ENCODE measurements at places on chromosomes 1 and 21. TPM values are rescaled to one million over a fixed set of nuclear protein-coding genes. Genes with fewer than 3 reads are reported as not detected.

Gene S100A1
- total RNA-seq: 15.9 TPM

Gene RASSF5
- total RNA-seq: 29.5 TPM

Gene OR14C36
- total RNA-seq: not detected

DNA sequence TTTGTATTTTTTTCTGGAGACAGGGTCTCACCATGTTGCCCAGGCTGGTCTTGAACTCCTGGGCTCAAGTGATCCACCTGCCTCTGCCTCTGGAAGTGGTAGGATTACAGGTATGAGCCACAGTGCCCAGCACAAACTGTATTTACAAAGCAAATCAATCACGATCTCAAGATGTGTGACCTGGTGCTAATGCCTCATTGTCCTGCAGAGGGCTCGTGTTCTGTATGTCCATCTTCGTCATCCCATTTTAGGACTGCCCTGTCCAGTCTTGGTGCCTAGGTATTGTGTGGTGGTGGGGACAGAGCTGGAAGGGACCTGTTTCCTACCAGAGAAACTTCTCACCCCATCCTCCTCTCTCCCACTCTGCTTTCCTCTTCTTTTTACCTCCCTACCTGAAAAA is 20.2 kb downstream of the PROK1 start:
- DNase-seq: peak; percentile 46

DNA sequence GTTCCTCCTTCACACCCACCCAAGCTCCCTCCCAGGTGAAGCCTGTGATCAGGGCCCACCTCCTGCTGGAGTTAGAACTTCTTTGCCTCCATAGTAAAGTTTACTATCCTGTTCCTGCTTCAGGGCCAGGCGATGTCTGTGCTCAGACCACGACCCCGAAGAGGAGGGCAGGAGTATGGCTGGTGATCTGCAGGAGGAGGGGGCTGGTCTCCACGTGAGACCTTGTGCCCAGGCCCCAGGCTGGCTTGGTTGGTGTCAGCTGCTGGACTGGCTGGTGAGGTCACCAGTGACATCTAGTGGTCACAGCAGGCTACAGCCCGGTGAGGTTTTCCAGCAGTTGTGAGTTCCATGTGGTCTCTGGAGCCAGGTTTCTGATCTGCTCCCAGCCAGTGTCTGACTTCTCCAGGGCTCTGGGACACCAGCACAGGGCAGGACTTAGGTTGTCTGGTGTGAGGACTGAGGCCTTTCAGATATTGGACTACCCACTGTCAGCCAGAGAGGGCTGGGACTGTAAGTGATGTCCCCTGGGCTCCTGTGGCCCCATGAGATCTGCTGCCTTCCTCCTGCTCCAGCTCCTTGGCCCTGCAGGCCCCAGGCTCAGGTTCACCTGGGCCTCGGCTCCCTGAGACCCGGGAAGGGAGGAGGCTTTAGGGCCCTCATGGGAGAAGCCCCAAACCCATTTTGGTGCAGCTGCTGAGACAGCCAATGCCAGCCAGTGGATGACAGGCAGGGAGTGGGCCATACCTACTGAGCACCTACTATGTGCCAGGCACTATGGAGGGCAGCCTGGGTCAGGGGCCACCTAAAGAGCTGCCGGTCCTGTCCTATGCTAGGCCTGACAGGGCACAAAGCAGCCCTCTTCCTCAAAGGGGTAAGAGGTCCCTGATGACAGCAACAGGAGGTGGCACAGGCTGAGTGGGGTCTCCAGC is 6.0 kb upstream of the UBL4B start:
- peak; percentile 85 for DNase-seq

- no peak for DNase-seq
Measured at GRCh38 chr1:165431079-165431478, 13.8 kb downstream of the RXRG start.
